Memory B cell (primary cell): ENCODE measurements at places on chromosomes 1 and 21.

- no peaks in the 10 kb centered on the region for H3K36me3 ChIP-seq
- H3K27ac ChIP-seq = no peak overlapping the region
- H3K4me1 ChIP-seq = no peaks in the 10 kb centered on the region
- no peak overlapping the region for H3K4me3 ChIP-seq
Measured at GRCh38 chr1:191578281-191578680, 580.0 kb upstream of the RGS18 start.

GRCh38 chr1:245084551-245084950 is 70.2 kb upstream of the KIF26B start:
- H3K27me3 ChIP-seq = peaks cover 6% of the 10 kb centered on the region
- H3K27ac ChIP-seq = no peak overlapping the region
- H3K36me3 ChIP-seq = peaks cover 3% of the 10 kb centered on the region
- DNase-seq = no peak
- no peaks in the 10 kb centered on the region for H3K4me1 ChIP-seq

- peak overlapping the region; percentile 45 for H3K27ac ChIP-seq
- peaks cover 33% of the 10 kb centered on the region for H3K4me1 ChIP-seq
- H3K27me3 ChIP-seq = no peaks in the 10 kb centered on the region
Measured at GRCh38 chr1:18939398-18940302, 16.8 kb downstream of the IFFO2 start.

DNA sequence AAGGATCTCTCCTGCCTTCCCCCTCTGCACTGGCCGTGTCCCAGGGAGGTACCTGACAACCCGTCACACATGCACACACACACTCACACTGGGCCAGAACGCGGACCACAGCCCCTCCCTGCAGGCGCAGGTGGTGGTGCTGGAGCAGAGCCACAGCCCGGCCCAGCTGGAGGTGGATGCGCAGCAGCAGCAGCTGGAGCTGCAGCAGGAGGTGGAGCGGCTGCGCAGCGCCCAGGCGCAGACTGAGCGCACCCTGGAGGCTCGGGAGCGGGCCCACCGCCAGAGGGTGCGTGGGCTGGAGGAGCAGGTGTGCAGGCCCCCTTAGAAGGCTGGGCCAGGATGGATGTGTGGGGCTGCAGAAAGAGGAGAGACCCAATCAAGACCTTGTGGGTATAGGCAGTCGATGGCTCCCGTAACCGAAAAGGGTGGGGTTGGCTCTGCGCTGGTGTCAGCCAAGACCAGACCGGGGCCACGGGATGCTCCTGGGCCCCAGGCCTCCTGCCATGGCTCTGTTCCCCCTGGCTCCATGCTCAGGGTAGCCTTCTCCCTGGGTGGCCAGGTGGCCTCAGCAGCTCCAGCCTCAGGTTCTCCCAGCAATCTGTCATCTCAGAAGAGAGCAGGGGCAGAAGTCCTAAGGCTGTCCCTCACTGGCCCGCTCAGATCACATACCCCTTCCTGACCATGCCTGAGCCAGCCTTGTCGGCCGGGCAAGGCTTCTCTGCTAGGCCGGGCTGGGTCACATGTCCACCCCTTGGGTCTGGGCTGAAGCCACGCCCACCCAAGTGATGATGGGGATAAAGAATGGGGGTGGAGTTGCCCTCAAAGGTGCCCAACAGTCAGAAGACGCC is 8.9 kb downstream of the MFAP2 start:
- no peaks in the 10 kb centered on the region for H3K27me3 ChIP-seq
- DNase-seq = no peak
- no peak overlapping the region for H3K4me3 ChIP-seq
- H3K4me1 ChIP-seq = no peaks in the 10 kb centered on the region

GRCh38 chr1:7278827-7279765 is 492.0 kb upstream of the VAMP3 start:
- no peak overlapping the region for H3K27ac ChIP-seq
- H3K27me3 ChIP-seq = peaks cover 13% of the 10 kb centered on the region
- DNase-seq = no peak
- H3K4me3 ChIP-seq = no peak overlapping the region
- no peaks in the 10 kb centered on the region for H3K36me3 ChIP-seq

DNA sequence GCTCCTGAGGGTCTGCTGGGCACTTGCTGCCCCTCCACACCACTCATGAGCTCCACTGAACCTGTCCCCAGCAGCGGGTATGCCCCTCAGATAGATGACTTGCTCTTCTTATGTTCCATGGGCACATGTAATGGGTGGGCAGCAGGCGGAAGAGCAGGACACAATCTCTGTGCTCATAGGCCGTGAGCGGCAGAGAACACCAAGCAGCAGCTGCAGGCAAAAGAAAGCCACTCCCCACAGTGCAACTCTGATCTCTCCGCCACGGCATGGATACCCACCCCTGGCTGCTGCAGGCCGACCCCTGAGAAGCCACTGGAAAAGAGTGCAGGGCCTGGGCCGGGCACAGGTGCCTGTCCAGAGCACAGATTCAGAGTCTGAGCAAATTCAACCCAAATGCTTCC is 135.2 kb upstream of the RUNX3 start:
- no peak for DNase-seq
- H3K4me1 ChIP-seq = peaks cover 9% of the 10 kb centered on the region
- no peak overlapping the region for H3K27ac ChIP-seq

- no peaks in the 10 kb centered on the region for H3K36me3 ChIP-seq
- peaks cover 13% of the 10 kb centered on the region for H3K4me1 ChIP-seq
- H3K27ac ChIP-seq = no peak overlapping the region
- no peaks in the 10 kb centered on the region for H3K27me3 ChIP-seq
- DNase-seq = no peak
Measured at GRCh38 chr1:221756830-221757551, 15.1 kb upstream of the DUSP10 start.

DNA sequence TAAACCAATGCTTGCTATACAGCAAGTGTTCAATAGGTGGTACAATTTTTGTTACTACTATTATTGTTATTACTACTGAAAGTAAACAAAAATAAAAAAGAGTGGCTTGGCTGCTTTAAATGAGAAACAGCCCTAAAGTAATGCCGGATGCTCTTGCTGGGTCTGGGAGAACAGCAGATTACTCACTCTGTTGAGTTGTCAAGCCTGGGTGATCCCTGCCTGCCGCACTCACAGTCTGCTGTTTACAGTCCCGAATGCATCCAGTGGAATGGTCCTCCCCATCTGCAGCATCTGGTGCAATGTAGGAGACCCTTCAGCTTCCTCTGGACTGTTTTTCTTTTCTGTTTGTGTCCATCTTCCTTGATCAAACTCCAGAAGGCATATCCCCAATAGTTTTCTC is 102.7 kb upstream of the IVNS1ABP start:
- no peak overlapping the region for H3K4me3 ChIP-seq
- H3K27ac ChIP-seq = no peak overlapping the region
- no peaks in the 10 kb centered on the region for H3K36me3 ChIP-seq
- no peaks in the 10 kb centered on the region for H3K4me1 ChIP-seq
- no peak for DNase-seq

DNA sequence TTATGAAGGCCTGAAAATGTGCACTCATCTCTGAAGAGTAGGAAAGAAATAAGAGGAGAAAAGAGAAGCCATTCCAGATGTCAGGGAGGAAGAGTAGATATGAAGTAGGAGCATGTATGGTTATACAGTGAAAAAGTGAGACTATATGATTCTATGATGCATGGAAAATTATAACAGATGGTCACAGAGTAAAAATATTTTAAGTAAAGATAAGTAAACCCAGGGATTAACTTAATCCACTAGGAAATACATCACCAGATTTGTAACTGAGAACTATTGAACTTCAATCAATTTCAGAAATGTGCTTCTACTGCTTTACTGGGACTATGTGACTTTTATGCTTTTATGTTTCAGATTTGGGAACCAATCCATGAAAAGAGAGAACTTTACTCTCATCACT is at the start of gene OR10J1:
TSS of gene OR10J1 (plus strand) at position 301 of the 400 bp plus-strand sequence. CDS start at position 371, 70 bp downstream.
- no peak within 1 kb of the TSS for H3K27ac ChIP-seq
- H3K27me3 ChIP-seq = peaks cover 15% of the 10 kb centered on the region
- no peaks in the 10 kb centered on the region for H3K36me3 ChIP-seq
- DNase-seq = no peak
- no peak within 1 kb of the TSS for H3K4me3 ChIP-seq

DNA sequence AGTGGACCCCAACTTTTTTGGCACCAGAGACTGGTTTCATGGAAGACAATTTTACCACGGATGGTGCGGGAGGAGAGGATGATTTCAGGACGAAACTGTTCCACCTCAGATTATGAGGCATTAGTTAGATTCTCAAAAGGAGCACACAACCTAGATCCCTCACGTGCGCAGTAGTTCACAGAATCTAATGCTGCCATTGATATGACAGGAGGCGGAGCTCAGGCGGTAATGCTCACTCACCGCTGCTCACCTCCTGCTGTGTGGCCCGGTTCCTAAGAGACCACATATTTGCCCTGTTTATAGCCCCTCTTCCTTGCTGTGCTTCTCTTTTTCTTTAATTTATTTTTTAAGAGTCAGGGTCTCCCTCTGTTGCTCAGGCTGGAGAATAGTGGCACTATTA is 4.6 kb downstream of the NTRK1 start:
- no peaks in the 10 kb centered on the region for H3K36me3 ChIP-seq
- peaks cover 46% of the 10 kb centered on the region for H3K27me3 ChIP-seq
- no peak overlapping the region for H3K27ac ChIP-seq

GRCh38 chr1:74512170-74512915 is at the start of gene LRRC53:
Gene LRRC53 (minus strand): TSS chr1:74512611. CDS start chr1:74483349, 29,262 bp downstream.
- H3K27me3 ChIP-seq = peaks cover 4% of the 10 kb centered on the region
- no peaks in the 10 kb centered on the region for H3K4me1 ChIP-seq
- no peak for DNase-seq
- H3K36me3 ChIP-seq = no peaks in the 10 kb centered on the region
- H3K27ac ChIP-seq = no peak within 1 kb of the TSS

DNA sequence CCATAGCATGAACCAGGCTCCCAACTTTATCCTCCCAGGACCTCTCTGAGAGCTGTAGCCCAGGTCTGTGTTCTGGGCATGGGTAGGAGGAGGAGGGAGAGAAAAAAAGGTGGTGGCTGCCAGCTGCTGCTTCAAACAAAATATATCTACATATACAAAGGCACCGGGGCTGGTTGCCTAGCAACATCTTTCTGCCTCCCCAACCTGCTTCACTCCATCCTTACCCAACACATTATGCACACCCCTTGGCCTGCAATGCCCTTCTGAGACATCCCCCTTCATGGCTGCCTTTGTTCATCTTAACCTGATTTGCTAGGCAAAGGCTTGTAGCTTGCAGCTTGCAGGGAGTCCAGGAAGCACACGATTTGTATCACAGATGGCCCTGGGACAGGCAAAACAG is 27.2 kb upstream of the ATP1A1 start:
- H3K36me3 ChIP-seq = peaks cover 6% of the 10 kb centered on the region
- H3K27me3 ChIP-seq = peaks cover 4% of the 10 kb centered on the region
- no peak overlapping the region for H3K27ac ChIP-seq

DNA sequence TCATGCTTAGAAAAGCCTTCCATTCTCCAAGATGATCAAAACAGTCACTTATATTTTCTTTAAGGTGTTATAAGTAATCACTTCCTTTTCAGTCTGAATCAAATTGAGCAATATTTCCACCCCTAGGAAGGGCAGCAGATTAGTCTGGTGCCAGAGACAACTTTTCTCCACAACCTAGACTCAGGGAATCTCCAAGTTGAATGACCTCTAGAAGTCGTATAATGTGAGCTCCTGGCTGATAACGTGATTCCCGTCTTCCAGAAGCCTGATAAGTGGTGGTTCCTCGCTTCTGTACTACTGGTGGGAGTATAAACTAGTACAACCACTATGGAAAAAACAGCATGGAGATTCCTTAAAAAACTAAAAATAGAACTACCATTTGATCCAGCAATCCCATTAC is 178.4 kb upstream of the UBE2U start:
- no peaks in the 10 kb centered on the region for H3K36me3 ChIP-seq
- DNase-seq = no peak
- H3K27me3 ChIP-seq = peaks cover 2% of the 10 kb centered on the region
- H3K4me1 ChIP-seq = no peaks in the 10 kb centered on the region
- H3K4me3 ChIP-seq = no peak overlapping the region

GRCh38 chr1:165143437-165144065 is 213.0 kb downstream of the LMX1A start:
- DNase-seq = no peak
- H3K27me3 ChIP-seq = peaks cover 4% of the 10 kb centered on the region
- no peak overlapping the region for H3K27ac ChIP-seq
- peaks cover 3% of the 10 kb centered on the region for H3K4me1 ChIP-seq
- H3K4me3 ChIP-seq = no peak overlapping the region
- H3K36me3 ChIP-seq = no peaks in the 10 kb centered on the region

DNA sequence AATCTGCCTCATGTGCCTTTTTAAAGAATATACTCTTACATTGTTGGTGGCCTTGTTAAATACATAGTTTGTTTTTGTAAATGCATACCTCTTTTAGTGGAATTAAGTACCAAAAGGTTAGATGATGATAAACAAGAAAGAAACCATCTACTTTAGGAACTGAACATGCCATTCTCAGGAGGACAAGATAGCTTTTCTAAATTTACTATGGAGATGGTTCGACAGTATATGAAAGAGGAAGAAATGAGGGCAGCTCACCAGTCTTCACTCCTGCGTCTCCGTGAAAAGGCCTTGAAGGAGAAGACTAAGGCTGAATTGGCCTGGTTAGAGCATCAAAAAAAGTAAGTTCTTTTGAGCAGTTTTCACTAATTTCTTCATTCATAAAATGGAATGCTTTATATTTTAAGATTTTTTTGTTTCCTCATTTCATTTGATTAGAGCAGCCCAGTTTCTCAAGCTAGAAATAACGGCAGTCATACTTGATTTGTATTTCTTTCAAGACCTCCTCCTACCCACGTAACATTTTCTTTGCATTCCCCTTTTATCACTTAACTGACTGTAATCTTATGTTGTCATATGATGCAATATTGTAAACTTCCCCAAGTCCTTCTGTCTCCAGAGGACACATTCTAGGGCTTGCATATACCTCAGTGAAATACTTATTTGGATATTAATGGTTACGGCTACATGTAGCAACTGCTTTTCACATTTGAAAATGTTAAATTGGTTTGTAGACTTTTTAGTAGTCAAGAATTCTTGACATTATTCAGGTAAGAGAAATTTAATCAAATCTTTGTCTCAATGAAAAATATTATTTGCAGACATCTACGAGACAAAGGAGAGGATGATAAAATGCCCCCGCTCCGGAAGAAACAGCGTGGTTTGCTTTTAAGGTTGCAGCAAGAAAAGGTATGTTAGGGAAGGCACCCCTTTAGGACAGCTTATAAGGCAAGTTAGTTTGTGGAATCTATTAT is 99.3 kb downstream of the CEP350 start:
- no peaks in the 10 kb centered on the region for H3K27me3 ChIP-seq
- H3K4me1 ChIP-seq = no peaks in the 10 kb centered on the region
- H3K27ac ChIP-seq = no peak overlapping the region

- H3K4me3 ChIP-seq = no peak overlapping the region
- H3K27ac ChIP-seq = peak overlapping the region; percentile 19
- H3K27me3 ChIP-seq = no peaks in the 10 kb centered on the region
- H3K4me1 ChIP-seq = peaks cover 34% of the 10 kb centered on the region
- no peak for DNase-seq
Measured at GRCh38 chr1:27451343-27451742, 38.6 kb downstream of the WASF2 start.
